ENCODE measurements at places on chromosomes 2 and 18.

DNA sequence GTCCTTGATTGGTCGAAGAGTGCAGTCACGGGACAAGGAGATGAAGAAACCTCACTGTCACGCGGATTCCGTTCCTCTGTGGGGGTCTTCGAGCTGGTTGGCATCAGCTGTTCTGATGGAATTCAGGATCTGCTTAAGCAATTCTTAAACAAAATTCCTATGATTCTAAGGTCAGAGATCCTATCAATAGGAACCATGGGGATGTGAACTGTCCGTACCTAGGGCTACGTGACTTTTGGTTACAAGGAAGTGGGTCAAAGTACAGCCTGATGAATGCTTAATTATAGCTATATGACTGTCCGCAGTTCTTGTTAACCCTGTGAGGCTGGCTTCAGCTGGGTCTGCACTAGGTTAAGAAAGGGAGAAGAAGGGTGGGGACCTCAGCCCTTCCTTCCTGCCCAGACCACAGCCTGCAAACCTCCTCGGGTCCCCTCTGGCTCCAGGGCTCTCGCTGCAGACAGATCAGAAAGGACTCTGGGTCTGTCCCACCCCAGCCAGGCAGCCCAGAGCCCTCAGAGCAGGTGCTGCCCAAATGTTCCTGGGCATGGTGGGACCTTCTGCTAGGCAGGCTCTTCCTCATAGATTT lies 44.2 kb upstream of the TAF1B start:
- DNase-seq: no peak

DNA sequence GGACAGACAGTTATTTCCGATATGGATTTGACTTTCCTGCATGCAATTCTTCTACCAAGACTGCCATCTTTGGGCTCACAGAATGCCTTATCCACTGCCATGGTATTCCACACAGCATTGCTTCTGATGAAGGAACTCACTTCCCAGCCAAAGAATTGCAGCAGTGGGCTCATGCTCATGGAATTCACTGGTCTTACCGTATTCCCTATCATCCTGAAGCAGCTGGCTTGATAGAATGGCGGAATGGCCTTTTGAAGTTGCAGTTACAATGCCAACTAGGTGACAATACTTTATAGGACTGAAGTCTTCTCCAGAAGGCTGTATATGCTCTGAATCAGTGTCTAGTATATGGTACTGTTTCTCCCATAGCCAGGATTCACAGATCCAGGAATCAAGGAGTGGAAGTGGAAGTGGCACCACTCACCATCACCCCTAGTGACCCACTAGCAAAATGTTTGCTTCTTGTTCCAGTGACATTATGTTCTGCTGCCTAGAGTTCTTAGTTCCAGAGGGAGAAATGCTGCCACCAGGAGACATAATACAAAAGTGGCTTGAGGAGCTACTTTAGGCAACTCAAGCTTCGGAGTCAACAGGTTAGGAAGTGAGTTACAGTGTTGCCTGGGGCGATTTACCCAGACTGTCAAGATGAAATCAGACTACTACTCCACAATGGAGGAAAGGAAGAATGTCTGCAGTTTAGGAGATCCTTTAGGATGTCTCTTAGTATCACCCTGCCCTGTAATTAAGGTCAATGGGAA lies 23.8 kb upstream of the SMAD4 start:
- no peak for DNase-seq

- DNase-seq: no peak
These were observed 350.3 kb downstream of the LRATD1 start for GRCh38 chr2:14982790-14983189.

DNA sequence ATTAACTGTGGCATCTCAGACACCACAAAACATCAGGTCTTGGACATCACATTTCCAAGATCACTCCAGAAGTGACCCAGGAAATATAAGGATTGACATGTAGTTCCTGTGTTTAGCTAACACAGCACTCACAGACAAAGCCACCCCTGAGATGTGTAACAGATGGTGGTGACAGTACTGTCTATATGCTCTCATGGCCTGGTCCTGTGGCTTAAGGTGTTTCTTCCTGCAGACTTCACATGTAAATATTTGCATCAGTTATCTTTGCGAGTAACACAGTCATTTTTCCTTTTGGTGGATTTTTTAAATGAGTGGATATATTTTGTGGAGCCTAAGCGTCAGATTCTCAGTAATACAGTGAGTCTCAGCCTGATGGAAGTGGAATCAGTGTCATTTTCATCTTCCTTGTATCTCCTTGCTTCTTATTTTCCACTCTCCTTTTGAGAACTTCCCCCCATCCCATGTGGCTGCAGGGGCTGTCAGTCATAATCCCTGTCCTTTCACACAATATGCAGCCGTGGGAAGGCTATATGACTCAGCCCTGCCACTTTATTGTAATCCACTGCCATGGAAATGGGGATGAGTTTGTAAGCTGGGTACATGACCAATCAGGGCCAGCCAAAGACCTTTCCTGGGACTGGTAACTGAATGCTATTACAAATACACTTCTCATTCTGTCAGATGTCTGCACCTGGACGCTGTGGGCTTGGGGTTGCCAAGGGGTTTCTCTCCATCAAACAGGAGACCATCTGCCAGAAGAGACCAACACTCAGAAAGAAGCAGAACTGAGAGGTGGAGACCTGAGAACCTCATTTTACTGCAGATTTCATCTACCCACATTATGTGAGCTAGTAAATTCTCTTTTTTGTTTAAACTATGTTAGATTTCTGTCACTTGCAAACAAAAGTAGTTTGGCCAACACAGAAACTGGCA lies 74.3 kb downstream of the ICOS start:
- DNase-seq: no peak

- no peak for DNase-seq
These were observed 3.1 kb upstream of the MOB1A start for GRCh38 chr2:74181739-74182138.

DNA sequence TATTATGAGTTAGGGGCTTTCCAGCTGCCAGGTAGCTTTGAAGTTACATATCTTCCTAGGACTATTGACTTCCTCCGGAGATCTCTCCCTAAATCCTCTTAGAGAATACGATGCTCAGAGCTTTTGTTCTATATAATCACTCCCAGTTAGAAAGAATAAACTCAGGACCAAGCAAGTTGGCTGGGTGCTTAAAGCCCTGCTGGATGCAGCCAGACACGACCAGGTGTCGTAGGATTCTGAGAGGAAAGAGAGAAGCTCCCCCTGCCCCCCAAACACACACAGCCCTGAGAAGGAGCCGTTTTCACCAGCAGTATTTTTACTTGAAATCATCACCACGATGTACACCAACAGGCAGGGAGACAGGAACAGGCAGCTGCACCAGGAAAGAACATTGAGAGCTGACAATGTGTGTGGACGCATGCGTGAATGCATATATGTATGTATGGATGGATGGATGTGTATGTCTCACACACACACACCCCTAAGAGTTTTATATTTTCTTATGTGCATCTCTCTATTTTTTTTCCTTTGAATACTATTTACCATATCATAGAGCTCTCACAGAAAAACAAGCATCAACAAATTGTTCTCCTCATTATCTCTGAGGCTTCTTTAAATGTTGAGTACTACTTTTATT lies 382.6 kb downstream of the EPHA4 start:
- no peak for DNase-seq

DNA sequence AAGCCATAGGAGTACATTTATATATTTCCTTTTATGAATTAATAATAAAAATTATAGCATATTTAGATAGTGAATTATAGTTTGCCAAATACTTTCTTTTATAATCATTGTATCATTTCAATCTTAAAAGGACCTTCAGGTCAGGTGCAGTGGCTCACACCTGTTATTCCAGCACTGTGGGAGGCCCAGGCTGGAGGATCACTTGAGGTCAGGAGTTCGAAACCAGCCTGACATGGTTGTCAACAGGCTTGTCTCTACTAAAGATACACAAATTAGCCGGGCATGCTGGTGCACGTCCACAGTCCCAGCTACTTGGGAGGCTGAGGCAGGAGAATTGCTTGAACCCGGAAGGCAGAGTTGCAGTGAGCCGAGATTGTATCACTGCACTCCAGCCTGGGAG lies 19.7 kb downstream of the APOB start:
- no peak for DNase-seq

DNA sequence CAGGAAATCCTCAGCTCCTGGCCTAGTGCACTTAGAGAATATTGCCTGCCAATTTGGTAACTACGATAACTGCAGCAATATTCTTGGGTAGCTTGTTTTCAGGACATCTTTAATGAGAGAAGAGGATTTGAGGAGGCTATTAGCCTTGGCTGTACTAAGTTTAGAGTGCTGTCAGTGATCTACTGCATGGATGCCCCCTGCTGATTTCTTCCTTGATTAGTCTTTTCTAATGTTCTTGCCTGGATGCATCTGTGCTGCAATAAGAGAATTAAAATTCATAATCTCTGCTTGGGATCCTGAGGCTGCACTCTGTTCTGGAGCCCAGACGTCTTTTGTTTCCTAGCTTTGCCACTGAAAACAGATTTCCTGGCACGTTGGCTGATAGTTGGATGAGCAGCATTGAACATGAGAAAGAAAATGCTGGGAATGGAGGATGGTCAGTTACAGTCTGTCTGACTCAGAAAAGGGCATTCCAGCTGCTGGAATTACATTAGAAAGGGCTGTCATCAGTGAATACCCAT lies 115.4 kb downstream of the CCDC85A start:
- no peak for DNase-seq

- DNase-seq: peak; percentile 29
These were observed at the start of gene ATP6V1C2 for GRCh38 chr2:10721396-10722251. TSS of gene ATP6V1C2 (plus strand) at chr2:10721630. CDS start at chr2:10722850, 1,220 bp downstream.

DNA sequence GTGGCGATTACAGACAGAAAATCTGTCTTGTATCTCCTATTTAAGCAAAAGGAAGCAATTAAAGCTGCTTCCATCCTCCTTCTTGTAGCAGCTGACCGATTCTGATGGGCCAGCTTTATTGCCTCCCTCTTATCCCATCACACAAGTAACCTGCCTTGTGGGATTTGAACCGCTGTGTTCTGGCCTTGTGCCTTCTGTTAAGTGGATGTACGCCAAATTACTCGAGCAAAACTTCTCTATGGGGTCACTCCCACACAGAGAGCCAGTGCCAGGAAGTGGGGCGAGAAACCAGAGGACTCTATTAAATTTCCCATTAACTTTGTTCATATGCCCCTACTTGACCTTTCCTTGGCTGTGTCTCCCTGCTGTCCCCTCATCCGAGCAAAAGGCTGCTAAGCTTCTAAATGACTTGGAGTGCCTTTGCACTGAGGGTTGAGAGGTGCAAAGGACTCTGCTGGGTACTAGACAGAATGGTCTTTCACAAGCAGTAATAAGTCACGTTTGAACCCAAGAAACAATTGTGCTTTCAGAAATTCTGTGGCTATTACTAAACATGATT lies 672.5 kb downstream of the MBD2 start:
- no peak for DNase-seq

DNA sequence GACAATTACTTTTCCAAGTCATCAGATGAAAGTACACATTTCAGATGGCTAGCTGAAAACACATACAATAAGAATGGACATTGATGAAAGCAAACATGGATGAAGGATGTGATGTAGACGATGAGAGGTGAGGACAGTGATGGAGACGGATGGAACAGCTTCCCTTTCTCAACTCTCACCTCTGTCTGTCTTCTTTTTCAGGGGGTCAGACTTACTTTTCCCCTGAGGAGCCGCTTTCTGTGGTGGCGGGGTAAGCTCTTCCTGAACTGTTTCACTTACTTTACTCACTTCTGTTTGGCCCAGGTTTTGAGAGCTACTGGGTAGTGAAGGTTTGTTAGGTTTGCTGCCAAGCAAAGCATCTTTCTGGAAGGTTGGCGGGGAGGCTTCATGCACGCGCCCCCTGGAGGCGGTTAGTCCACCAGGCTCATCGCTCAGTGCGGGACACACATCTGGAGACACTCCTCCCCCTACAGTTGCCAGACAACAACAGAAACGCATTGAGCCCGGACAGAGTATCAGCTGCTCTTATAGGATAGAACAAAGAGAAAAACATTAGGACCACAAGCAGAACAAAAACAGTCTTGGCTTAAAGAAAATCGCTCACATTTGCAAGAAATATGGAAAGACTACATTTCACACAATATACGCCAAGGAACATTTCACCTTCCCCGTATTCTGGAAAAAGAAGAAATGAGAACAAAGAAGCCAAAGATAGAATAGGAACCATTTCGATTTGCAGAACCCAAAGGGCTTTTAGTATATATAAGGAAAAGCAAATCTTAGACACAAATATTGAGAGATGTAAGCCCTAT lies 90.5 kb downstream of the MYOM1 start:
- peak; percentile 30 for DNase-seq

DNA sequence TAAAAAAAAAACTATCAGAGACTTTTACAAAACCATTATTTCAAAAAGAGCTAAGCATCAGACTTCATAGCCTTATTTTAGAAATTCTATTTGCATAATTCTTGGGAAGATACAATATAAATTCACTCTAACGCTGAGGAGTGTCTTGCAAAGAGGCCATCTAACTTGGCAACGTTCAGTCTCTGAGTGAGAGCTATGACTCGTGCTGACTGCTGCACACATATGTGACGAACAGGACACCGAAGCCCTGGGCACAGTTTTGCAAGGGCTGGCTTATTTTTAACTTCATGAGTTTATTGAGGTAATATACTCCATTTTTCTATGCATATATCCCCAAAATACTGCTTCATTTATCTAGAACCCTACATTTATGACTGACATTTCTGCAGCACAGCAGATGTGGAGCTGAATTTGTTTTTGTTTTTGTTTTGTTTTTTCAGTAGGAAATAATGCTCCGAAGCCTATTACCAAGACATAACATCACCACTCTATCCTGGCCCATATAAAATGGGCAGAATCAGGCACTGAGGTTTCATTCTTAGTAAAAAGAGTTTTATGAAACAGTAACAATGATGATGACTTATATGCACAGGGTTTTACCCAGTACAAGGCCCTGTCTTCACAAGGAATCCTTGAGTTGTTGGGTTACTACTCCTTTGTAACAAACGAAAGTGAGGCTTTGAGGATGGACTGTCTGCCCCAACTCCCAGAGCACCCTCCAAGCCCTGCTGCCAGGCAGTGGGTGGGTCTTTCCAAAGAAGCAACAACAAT lies 68.3 kb downstream of the CRACDL start:
- no peak for DNase-seq
